ENCODE measurements at places on chromosomes 7 and 10.

DNA sequence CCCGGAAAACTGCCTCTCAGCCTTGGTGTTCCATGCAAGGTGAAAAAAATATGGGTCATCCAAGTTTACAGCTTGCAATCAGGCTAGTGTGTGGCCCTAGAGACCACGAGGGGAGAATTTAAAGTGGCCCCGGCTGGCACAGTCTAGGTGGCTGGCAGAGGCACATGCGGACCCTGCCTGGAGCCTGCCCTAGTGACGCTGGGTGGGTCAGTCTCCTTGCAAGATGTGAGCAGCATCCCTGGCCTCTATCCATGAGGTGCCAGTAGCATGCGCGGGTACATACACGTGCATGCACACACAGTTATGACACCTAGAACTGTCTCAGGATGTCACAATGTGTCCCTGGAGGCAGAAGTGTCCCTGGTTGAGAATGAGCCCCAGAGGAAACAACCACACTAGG is 22.4 kb upstream of the ZNF716 start:
- no peak for DNase-seq

- DNase-seq = no peak
These were observed 77.0 kb downstream of the ADCYAP1R1 start for GRCh38 chr7:31129067-31129466.

DNA sequence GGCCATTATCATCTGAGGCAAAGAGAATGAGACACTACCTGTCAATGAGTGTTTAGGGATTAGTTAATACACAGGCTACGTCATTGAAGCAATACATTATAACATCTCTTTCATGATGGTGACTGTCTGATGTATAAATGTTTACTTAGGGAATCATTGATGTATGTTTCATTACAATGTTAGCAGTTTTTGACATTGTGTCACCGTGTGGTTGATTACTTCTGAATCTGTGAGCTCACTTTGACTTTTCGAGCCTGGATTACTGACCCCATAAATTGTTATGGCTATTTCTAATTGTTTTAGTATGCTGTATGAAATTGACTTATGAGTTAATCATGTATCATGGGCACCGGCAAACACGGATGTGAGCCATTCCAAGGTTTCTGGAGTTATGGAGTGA is 494.0 kb downstream of the MAGI2 start:
- no peak for DNase-seq

DNA sequence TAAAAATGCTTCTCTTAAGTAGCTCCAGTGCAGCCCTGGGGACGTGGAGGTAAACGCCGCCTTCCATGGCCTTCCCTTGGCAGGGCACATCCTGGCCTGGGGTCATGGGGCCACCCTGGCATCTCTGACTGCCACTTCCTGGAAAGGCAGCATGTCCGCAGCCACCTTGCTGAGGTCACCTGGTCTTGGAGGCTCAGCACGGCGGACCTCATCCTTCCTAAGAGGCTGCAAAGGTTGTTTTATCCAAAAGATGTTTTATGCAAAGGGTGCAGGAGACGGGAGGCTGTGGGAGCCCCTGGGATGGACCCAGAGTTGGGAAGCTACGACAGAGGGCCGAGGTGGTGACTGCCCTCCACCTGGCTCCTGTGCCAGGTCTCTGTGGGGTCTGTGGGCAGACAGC is 106.0 kb downstream of the TCERG1L start:
- peak; percentile 41 for DNase-seq

- DNase-seq = no peak
These were observed 51.6 kb downstream of the PRLHR start for GRCh38 chr10:118543714-118544400.

DNA sequence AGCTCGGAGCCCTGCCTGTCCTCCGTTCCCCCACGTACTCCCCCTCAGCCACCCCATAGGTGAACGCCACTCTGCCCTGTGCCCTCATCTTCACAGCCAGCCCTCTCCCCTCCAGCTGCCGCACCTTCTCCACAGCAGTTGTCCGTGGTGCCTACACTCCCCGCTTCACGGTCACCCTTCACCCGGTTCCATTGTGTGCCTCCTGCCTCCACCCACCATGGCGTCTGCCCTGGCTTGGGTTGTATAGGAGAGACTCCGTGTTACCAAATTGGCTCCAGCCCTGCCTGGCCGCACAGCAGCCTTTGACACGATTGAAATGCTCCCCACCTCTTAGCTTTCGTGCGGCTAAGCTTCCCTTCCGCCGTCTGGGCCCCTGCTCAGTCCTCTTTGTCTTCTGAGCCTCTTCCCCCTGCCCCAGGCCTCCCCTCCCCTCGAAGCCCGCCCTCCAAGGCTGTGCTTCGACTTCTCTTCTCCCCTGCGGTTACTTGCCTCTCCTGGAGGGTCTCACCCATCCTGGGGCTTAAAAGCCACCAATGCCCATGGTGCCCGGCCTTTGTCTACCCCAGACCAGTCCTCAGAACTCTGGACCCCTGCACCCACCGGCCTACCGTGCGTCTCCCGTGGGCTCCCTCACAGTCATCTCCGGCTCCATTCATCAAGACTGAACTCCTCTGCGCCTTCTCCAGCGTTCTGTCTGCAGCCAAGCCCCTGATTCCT is 18.5 kb upstream of the NODAL start:
- no peak for DNase-seq

DNA sequence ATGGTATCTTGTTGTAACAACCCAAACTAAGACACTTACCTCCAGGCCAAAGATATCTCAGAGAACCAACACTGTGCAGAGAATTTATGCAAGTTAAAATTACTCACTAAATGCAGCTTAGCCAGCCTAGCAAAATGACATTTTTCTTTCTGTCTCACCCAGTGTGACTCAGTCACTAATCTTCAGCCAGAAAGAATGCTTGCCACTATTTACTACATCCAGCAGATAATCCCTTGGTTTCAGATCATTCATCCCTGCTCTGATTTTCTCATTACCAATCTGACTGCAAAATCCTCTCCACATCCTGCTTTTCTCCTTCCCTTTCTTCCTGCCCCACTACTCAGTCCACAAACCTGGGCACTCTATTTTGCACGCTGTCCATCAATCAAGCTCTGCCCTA is 93.5 kb upstream of the NEBL start:
- DNase-seq = no peak

- peak; percentile 78 for DNase-seq
These were observed 1.3 kb downstream of the FGFR2 start for GRCh38 chr10:121596689-121597503.

GRCh38 chr10:95865814-95866466 is 41.8 kb upstream of the CC2D2B start:
- DNase-seq = no peak

- no peak for DNase-seq
These were observed 90.4 kb downstream of the C10orf105 start for GRCh38 chr10:71629131-71629530.

DNA sequence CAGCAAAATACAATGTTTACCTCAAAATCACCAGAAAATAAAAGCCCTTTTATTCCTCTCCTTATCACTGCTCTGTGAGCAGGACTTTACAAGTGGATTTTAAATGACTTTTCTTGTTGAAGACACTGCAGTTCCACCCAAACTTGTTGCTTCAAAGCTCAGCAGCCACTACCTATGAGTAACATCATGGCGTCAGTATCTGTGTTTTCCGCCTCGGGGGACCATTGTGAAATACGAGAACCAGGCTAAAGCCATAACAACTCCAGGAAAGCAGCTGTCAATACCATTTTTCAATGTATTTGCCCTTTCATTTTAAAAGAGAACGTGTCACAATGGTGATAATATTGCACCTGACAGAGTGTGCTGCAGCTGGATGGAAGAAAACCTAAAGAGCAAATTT is 284.0 kb upstream of the RNF32 start:
- DNase-seq = no peak

- peak; percentile 33 for DNase-seq
These were observed 184.2 kb downstream of the MAD1L1 start for GRCh38 chr7:2048531-2048930.

DNA sequence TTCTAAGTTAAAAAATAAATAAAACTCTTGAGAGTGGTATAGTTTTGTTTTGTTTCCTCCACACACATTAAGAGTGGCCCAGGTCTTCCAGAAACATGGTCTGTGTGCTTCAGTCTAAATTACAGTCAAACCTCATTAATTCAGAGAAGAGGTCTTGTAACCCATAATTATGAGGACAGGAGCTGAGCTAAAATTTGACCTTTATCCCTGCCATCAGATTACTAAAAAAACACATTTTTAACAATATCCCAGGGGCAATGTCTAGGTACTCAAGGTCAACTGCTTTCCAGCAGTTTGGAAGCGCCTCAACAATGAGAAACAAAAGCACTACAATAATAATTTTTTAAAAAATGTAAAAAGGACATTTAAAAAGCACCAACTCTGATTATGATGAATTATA is 184.1 kb upstream of the PFKP start:
- DNase-seq = no peak
